ENCODE measurements at places on chromosomes 2 and 18.

GRCh38 chr2:170336916-170337315, 159.0 kb downstream of the MYO3B start:
- no peak for DNase-seq

- no peak for DNase-seq
Measured at GRCh38 chr2:43311276-43311675, 84.9 kb upstream of the ZFP36L2 start.

GRCh38 chr2:216904974-216905373, 45.1 kb upstream of the TNP1 start:
- no peak for DNase-seq

DNA sequence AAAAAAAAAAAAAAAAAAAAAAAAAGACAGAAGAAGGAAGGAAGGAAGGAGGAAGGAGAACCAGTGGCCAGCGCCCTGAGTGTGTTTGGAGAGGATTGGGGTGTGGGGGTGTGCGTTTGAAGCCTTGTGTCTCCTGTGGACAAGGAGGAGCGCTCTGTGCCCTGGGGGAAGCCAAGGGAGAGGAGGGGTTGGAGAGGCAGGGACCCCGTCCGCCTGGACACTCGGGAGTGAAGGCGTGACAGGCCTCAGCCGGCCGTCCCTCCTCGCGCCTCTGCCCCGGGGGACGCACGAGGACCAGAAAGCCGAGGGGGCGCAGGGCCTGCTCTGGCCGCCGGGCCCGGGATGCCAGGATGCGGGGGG, 44.9 kb downstream of the SERTAD2 start:
- no peak for DNase-seq

GRCh38 chr18:5104246-5104645, 92.8 kb downstream of the AKAIN1 start:
- no peak for DNase-seq

GRCh38 chr2:85737961-85738360, 15.8 kb upstream of the ATOH8 start:
- DNase-seq = no peak

DNA sequence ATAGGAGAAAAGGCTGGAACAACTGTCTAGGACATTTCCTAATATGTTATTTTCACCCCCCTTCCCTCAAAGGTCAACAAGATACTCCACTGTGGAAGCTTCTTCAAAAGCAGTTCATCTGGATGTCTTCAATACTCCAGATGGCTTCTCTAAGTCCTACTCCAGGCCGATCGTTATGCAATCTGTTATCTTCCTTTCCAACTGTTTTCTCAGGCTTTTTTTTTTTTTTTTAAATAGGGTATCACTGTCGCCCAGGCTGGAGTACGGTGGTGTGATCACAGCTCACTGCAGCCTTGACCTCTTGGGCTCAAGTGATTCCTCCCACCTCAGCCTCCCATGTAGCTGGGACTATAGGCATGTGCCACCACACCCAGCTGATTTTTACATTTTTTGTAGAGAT, 26.3 kb downstream of the ATP8B1 start:
- DNase-seq = no peak

DNA sequence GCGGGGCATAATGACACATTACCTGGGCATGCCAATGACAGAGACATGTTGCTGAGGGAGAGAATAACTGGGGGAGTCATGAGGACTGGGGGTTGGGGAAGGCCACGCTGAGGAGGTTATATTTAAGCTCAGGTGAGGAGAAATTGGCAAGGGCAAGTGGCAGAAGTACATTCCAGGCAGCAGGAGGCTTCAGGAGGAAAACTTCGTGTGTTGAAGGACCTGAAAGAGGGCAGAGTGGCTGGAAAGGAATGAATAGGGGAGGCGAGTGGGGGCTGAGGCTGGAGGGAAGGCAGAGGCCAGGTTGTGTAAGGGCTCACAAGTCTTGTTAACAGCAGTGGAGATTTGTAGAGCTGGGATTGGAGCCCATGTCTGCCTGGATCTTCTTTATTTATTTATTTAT, 166.3 kb downstream of the RAPGEF4 start:
- DNase-seq = no peak

DNA sequence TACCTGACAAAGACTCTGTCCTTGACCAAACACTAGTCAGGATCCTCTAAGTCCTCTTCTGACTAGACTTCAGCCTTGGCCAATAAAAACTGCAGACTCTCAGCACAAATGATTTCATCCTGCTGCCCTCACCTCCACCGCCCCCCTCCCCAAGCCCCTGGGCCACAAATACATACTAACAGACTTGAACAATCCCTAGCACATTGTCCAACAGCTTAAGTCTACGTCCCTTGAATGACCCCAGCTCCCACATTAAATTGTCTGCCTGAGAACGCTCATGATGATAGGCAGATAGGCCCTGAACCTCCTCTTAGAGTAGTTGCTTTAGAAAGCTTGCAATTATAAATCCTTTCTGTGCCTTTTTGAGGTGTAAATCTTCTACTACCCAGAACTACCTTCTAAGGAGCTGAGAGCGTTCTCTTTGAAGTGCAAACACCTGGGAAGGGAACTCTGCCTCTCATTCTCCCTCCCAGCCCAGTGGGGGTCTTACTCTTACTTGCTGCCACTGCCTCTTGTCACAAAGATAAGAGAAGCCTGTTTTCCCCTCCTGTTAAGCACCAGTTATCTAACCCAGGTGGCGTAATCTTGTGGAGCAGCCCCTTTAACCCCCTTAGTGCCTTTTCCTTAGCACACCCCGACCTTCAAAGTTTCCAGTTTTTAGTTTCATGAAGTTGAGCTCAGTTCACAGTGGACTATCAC, 1225.6 kb downstream of the LRP1B start:
- DNase-seq = no peak

DNA sequence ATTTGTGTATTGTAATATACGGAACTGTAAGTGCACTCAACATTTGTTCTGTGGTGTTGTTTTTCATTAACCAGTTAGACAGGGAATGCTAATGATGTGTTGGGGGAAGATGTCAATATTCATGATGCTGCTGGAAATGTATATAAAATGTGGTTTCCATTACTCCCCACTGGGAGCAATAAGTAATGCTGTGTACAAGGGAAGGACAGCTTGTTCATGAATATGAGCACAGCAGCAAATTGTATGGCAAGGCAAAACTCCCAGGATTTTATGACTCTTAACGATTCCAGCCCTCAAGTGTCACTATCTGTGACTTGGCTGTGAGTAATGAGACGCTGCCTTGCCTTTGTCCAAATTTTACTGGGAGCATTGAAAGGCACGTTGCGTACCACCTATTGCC, 312.4 kb upstream of the DDX18 start:
- DNase-seq = no peak

GRCh38 chr2:20670315-20671035, 3.5 kb downstream of the GDF7 start:
- no peak for DNase-seq

- no peak for DNase-seq
Measured at GRCh38 chr18:59818769-59819168, 81.0 kb upstream of the PMAIP1 start.

DNA sequence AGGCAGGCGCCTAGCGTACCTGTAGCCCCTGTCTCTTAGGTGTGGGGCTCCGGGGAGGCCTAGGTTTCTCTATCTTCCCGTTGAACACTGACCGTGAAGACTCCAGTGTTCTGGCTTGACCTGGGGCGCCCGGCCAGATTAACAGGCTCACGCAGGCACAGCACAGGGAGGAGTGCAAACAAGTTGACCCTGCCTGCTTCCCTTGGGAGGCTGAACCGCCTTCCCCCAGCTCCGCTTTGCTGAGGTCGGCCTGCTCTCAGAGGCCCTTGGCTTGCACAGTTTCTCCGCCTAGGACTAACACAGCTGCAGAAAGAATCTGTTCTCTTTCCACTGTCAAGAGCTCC, 567 bp downstream of the PCYOX1 start:
- peak; percentile 89 for DNase-seq

GRCh38 chr2:85733121-85733960, 20.4 kb upstream of the ATOH8 start:
- DNase-seq = no peak

DNA sequence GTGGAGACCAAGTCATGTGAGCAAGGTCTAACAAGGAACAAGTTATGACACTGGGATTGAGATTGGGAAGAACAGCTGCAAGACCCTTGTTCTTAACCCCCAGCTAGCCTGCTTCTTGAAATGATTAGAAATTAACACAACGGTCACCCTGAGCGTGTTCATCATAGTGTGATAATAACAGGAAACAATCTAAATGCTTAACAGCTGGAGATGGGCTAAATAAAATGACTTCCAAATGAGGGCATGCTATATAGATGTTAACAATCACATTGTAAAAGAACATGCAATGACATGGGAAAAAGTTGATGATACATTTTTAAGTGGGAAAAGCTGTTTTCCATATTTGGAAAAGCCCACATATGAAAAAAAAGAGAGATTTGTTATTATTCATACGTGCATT, 47.6 kb downstream of the RPL37A start:
- no peak for DNase-seq

DNA sequence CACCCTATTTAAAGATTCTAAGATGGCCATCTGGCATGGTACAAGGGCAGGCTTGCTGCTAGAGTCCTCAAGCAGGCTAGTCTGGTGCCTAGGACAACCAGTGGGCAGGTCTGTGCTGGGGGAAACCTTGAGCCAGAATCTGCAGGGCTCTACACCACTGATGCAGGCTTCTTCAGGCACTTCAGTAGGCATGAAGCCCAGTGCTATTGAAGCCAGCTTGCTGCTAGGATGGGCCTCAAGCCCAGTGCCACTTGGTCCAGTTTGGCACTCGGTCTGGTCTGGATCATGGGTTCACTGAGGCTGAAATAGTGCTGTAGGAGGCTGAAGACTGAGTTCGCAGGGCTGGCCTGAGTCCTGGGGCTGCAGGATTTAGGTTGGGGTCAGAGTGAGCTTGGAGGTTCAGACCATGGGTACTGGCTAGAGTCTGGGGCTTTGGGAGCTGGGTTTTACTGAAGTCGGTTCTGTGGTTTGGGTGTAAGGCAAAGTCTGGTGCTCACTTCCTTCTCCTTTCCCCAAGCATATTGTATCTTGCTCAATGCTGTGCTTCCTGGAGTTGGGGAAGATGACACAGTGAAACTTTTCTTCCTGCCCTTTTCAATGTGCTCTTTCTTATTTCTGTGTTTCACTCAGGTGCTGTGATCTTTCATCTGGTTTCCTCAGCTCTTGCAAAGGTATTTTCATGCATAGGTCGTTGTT, 41.2 kb downstream of the SP100 start:
- DNase-seq = no peak

GRCh38 chr2:217478831-217479455, 523.9 kb downstream of the TNS1 start:
- no peak for DNase-seq

DNA sequence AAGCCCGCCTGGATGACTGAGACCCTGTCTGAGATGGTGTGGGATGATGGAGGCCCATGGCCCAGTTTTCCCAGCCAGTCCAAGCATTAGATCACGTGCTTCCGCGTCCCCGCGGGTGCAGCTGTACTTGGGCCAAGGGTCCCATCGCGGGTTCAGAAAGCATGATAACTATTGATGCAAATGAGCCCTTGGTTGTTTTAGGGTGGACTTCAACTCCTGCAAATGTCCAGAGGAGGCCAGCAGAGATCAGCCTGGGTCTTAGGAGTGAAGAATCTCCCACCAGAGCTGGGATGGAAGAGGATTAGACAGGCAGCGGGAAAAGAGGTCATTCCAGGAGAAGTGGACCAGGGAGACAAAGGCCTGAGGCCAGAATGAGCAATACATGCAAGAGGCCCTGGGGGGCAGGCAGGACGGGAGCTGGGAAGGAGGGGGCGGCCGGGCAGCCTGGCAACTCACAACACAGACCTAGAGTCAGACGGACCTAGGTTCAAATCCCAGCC, 89.9 kb upstream of the TMEM247 start:
- DNase-seq = no peak

DNA sequence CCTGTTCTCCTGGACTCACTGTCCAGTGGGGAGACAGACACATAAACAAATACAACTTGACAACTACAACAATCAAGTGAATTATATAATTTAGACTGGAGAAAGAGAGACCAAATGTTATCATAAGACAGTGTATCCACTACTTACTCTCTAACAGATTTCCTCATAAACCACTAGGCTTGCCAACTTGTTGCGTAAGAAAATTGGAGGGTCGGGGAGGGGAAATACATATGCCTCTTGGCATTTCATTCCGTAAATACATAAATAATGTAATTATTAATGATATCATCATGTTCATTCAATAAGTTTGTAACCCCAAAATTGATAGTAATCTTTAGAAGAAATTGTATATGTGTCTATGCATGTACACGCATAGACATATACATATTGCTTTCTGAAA, 14.9 kb downstream of the RAB6D start:
- no peak for DNase-seq

DNA sequence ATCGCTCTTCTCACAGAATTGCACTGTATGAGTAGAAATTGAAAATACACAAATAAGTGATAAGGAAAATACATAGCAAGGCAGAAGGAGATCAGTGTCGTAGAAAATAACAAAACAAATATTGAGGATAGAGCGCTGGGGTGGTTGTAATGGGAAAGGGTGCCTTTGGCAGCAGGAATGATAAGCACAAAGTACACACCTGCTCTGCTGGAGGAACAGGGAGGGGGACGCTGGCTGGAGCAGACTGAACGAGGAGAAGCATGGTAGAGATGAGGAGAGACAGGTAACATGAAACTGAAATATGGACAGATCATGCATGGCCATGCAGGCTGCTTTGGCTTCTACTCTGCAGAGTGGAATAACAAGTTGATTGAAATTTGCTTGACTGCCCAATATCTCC, 181.2 kb upstream of the FSHR start:
- no peak for DNase-seq

DNA sequence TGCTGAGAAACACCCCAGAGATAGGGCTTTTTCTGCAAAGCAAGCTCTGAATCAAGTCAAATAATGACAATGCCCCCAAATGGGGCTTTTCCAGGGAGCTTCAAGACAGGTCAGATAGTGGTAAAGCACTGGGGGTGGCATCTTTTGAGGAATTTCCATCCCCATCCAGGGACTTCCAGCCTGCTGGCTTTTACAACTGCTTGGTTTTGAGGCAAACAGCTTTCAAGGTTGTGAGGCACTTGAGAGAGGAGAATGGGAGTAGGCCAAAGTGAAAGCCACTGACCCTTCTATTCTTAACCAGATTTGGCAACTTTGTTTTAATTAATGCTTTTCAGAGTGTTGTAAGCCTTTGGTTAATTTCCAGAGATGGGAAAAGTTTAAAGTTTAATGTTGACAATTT, 762.0 kb upstream of the POU3F3 start:
- no peak for DNase-seq

DNA sequence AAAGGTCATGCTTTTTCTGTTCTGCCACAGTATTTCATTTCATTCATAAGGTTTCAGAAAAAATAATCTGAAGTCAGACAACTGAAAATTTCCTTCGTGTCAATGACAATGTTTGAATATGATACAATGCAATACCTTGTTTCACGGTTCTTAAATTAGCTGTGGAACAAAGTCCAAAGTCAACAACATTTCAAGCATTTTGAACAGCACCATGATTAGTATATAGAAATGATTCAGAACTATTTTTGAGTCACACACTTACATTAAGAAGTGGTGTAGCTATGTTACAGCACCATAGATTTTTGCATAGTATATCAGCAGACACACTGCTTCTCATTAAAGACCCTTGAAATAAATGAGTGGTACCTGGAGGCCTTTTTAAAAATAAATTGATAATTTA, 178.3 kb upstream of the DSEL start:
- no peak for DNase-seq

- DNase-seq = no peak
Measured at GRCh38 chr2:222240676-222241049, 58.1 kb downstream of the PAX3 start.

GRCh38 chr2:240711701-240712100, 20.0 kb downstream of the AQP12A start:
- no peak for DNase-seq

GRCh38 chr2:213834331-213834730, 550.1 kb downstream of the SPAG16 start:
- DNase-seq = no peak
